Fibroblast of lung (primary cell): ENCODE measurements at places on chromosomes 12 and 14. TPM values are rescaled to one million over a fixed set of nuclear protein-coding genes. Genes with fewer than 3 reads are reported as not detected.
A peak's percentile ranks its signal among the peaks of the same experiment; 100 is the strongest.

The MAP3K9 gene
- under 0.01 and 0.17 TPM in 2 replicates for total RNA-seq

DNA sequence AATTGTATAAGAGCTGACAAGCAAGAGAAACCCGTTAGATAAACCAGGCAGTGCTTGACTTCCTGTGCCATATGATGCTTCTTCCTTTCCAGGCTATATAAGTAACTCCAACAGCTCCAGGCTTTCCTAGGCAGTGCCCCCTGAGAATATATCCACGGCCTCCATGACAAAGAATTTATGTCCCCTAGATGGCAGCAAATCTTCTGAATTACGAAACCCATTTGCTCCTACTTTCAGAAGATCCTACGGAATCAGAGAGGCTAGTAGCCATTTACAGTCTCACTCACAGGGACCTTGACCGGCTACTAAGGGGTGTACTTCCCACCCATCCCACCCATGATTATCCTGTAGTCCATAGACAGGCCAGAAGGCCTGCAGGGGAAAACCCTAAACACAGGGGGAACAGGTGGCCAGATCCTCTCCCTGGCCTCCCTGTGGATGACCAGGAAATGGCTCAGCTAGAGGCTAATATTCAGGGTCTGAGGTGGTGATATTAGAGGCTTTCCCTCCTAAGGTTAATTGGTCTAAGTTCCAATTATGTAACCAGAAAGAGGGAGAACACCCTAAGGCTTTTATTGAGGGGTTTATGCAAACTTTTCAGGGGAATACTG is 77.2 kb upstream of the DCD start:
- H3K4me3 ChIP-seq = no peak overlapping the region
- no peaks in the 10 kb centered on the region for H3K27me3 ChIP-seq
- H3K36me3 ChIP-seq = no peaks in the 10 kb centered on the region
- DNase-seq = peak; percentile 2
- H3K4me1 ChIP-seq = no peaks in the 10 kb centered on the region

- H3K4me1 ChIP-seq = no peaks in the 10 kb centered on the region
- H3K27me3 ChIP-seq = peaks cover 2% of the 10 kb centered on the region
- H3K27ac ChIP-seq = no peak overlapping the region
- no peak overlapping the region for H3K4me3 ChIP-seq
- peak; percentile 56 for DNase-seq
These were observed 131.6 kb downstream of the KSR2 start for GRCh38 chr12:117836999-117837736.

The GPR137C gene
- 0.50 and 0.51 TPM in 2 replicates for total RNA-seq

- peaks cover 5% of the 10 kb centered on the region for H3K4me1 ChIP-seq
- H3K27ac ChIP-seq = no peak overlapping the region
- H3K36me3 ChIP-seq = no peaks in the 10 kb centered on the region
- no peak for DNase-seq
These were observed 6.8 kb upstream of the SLC38A2 start for GRCh38 chr12:46379352-46379751.
